ENCODE measurements at places on chromosomes 6 and 20.

- no peak for DNase-seq
These were observed 88.8 kb downstream of the FOXC1 start for GRCh38 chr6:1698527-1698926.

- DNase-seq: no peak
These were observed 9.4 kb upstream of the COL9A1 start for GRCh38 chr6:70312165-70312745.

- DNase-seq: no peak
These were observed 14.0 kb upstream of the SCGN start for GRCh38 chr6:25637960-25638434.

DNA sequence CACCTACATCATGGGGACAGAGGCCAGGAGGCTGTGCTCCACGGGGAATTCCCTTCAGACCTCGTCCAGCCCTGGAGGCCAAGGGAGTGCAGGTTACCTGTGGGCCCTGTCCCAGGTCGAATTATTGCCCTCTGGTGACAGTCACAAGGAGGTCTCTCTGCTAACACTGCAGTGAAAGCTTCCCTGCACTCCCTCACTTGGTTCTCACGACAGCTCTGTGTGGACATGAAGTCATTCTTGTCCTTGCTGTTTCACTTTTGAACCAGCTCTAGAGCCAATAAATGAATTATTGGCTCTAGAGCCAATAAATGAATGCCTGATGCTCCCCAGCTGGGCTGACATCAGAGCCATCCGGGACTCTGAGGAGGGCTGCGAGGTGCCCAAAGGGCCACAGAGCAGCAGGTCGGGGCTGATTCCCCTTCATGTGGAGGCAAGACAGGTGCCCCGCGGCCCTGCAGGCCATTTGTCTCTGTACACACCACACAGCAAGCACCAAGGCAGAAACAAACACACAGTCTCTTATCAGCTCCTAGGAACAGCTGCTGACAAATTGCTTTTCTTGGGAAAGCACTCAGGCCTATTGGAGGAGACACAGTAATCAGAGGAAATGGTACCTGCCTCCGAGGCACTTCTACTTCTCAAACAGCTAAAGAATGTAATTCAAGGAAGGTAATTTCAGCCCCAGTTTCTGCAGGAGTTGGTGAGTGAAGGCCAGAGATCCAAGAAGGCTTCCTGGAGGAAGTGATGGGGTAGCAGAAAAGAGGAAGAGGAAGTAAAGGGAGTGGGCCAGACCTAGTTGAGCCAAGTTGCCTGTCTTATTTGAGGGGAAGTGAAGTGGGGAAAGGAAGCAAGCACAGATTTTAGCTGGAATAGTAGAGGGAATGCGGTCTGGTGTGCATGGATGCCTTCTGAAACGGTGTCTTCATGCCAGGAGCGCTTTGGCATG, 27.5 kb upstream of the TBXT start:
- DNase-seq: no peak

GRCh38 chr6:11096109-11096508, 2.5 kb downstream of the SMIM13 start:
- no peak for DNase-seq

DNA sequence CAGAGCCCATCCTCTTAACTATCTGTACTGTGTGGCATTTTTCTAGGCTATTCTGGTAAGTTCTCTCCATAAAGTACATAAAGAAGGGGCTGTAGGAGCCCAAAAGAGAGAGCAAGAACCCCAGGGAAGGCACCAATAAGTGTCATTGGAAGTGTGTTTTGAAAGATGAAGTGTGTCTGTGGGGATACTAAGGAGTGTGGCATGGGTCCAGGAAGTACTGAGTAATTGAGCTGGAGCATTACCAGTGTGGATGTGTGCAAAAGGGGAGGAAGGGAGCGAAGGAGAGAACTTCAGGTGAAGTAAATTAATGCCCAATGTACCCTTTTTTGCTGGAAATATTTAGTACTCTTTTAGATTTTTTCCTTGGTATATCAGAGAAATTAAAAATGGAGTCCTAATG, 63.9 kb downstream of the KCNS1 start:
- DNase-seq: no peak

- DNase-seq: no peak
These were observed 8.1 kb downstream of the NEDD9 start for GRCh38 chr6:11224252-11224965.

GRCh38 chr20:20530428-20531151, 162.7 kb downstream of the INSM1 start:
- no peak for DNase-seq

GRCh38 chr6:1393641-1394283, 4.4 kb downstream of the FOXF2 start:
- DNase-seq: no peak

DNA sequence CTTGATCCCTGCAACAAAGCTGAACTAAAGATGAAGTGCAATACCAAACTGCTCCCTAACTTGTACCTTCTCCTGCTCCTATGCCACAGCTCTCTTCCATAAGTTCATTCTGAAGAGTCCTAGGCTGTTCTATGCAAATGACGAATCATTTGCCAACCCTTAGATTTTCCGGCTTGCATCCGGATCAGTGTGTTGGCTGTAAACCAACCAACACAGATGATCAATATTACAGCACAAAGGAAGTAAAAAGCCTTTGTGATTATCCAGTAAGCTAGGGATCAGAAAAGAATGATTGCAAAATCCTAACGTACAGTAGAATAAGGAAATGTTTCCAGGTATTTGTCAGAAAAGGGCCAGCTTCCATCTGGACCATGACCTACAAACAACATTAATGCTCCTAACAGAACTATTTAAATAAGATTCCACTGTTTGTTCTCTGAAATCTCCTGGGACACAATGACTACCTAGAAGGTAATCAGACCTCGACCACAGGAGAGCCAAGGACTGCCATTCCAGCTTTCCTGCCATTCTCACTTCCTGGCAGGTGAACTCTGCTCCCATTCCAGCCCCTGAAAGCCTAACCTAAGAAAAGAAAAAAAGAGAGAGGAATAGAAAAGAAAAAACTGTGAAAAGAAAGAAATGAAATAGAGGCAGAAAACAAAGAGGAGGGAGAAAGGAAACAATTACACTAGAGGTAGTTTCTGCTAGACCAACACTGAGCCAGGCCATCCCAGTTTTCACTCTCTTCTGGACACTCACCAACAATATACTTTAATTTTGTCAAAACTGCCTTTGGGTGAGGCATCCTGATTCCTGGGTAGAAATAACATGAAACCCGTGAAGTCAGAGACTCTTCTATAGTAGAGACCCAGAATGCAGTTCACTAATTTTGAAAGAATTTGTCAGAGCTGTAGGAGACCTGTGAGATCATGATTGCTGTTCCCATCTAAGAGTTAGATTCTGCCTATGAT, 19.7 kb downstream of the GMDS start:
- DNase-seq: no peak

DNA sequence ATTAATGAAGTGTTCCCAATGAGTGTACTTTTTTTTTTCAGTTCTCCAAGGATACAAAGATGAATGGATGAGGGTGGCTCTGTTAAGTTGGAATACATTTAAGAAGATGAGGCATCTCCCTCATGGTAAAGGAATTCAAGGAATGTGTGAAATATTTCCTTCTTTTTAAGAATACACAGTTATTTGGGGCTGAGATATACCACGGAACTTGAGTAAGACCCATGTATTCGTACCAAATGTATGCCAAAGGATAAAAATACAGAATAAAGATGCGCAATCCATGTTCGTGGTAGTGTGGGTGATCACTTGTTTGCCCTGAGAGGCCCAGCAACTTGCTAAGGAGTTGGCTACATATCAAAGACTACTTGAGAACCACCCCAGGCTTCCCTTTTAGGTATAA, 164.2 kb upstream of the TCF21 start:
- DNase-seq: no peak

DNA sequence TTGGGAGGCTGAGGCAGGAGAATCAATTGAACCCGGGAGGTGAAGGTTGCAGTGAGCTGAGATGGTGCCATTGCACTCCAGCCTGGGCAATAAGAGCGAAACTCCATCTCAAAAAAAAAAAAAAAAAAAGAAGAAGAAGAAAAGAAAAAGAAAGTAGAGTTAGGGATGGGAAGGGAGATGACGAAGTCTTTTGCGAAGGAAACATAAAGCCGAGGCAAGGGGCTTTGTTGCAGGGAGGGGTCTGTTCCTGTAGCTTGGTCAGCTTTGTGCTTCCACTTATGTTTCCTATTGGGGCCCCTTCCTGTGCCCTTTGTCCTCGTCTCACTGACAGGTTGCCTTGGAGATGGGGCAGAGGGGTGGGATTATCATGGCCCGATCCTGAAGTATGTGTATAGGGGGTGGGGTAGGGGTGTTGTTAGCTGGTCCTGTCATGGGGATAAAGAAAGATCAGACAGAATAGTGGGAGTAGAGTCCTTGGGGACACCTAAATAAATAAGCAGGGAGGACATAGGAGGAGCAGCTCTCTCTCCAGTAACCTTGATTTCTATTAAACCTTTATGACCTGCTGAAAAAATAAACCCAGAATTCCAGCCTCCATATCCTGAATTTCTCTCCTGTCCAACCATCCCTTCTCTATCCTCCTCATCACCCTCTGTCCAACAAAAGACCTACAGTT, 1.1 kb upstream of the CLIC1 start:
- DNase-seq: no peak

- no peak for DNase-seq
These were observed 42.0 kb upstream of the KIF16B start for GRCh38 chr20:16615199-16615598.
